CD8-positive, alpha-beta memory T cell (primary cell): ENCODE measurements at places on chromosomes 5 and 9. TPM values are rescaled to one million over a fixed set of nuclear protein-coding genes. Genes with fewer than 3 reads are reported as not detected.
A peak's percentile ranks its signal among the peaks of the same experiment; 100 is the strongest.

ESM1 gene
- total RNA-seq: 0.20 TPM

- no peaks in the 10 kb centered on the region for H3K27me3 ChIP-seq
- no peak overlapping the region for H3K4me3 ChIP-seq
- H3K36me3 ChIP-seq: no peaks in the 10 kb centered on the region
- no peak for DNase-seq
- peaks cover 13% of the 10 kb centered on the region for H3K4me1 ChIP-seq
These were observed 38.2 kb upstream of the DMXL1 start for GRCh38 chr5:119032656-119033055.

DNA sequence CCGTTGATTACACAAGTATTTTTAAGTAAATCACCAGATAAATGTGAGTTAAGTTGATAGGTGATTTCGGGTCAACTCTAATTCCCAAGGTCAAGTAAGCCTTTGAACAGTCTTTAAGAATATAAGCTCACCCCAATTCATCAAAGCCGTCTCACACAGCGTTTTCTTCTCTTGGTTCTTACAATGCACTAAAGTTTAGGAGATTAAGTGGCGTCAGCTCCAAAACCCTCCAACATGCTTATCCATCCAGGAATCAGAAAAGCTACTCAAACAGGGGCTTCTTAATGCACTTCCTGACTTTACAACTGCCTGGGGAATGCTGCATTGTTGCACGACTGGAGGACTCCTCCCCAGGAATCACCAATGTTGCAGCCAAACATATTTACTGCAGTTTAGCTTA is 206.2 kb upstream of the EFNA5 start:
- no peak overlapping the region for H3K4me3 ChIP-seq
- no peak overlapping the region for H3K27ac ChIP-seq
- DNase-seq: no peak
- no peaks in the 10 kb centered on the region for H3K4me1 ChIP-seq
- H3K27me3 ChIP-seq: no peaks in the 10 kb centered on the region

DNA sequence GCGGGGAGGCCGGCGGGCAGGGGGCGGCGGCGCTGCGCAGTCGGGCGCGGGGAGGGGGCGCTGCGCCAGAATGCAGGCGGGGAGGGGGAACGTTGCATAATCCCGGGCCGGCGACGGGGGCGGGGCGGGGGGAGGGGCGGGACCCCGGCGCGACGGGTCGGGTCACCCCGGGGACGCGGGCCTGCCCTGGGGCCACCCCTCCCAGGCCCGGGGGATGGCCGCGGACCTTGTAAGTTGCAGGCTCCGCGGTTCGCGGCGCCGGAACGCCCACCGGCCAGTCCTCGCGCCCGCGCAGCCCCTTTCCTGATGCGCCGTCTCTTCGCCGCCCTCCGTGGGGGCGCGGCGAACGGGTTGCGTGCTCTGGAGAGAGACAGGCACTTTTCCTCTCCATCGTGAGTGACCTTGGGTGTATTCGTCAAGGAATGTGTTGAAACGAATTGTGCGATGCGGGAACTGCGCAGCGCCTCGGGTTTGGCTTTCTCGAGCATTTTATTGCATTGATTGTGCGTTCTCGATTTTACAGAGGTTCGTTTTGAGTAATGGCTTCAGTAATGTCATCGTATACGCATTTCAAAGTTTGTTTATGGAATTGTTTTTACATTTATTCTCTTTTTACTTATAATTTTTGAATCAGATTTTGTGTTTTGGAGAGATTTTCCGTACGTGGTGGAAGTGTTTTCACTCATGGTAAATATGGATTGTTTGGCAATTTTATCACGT is 802 bp downstream of the SPIN1 start:
- peak overlapping the region; percentile 76 for H3K4me3 ChIP-seq
- peak overlapping the region; percentile 45 for H3K27ac ChIP-seq
- peaks cover 10% of the 10 kb centered on the region for H3K4me1 ChIP-seq
- peak; percentile 52 for DNase-seq

DNA sequence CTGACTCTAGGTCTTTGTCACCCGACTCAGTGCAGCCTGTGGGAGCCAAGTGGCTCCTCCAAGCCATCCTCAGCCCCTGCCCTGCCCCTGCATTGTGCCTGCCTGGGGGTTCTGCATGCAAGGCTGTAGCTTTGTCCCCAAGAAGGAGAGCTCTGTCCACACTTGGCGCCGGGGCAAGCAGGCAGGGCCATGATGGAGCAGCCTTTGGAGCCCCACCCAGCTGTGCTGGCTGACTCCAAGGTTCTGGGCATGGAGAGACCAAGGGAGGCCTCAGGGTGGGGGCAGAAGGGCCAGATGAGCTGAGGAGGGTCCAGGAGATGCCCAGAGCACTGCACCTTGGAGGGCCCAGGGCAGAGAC is 226.2 kb downstream of the CACNA1B start:
- no peak overlapping the region for H3K4me3 ChIP-seq
- no peaks in the 10 kb centered on the region for H3K4me1 ChIP-seq
- no peak for DNase-seq
- H3K27ac ChIP-seq: no peak overlapping the region
- H3K36me3 ChIP-seq: no peaks in the 10 kb centered on the region

- H3K27ac ChIP-seq: no peak overlapping the region
- H3K27me3 ChIP-seq: no peaks in the 10 kb centered on the region
- no peak for DNase-seq
- H3K36me3 ChIP-seq: no peaks in the 10 kb centered on the region
- no peak overlapping the region for H3K4me3 ChIP-seq
These were observed 254.3 kb downstream of the CDH12 start for GRCh38 chr5:22598796-22599195.

- no peak for DNase-seq
- no peak overlapping the region for H3K27ac ChIP-seq
- H3K4me3 ChIP-seq: no peak overlapping the region
- H3K36me3 ChIP-seq: no peaks in the 10 kb centered on the region
These were observed 17.2 kb downstream of the CENPP start for GRCh38 chr9:92342825-92343488.

- H3K27me3 ChIP-seq: no peaks in the 10 kb centered on the region
- no peak overlapping the region for H3K4me3 ChIP-seq
- no peaks in the 10 kb centered on the region for H3K36me3 ChIP-seq
- no peaks in the 10 kb centered on the region for H3K4me1 ChIP-seq
- no peak for DNase-seq
- no peak overlapping the region for H3K27ac ChIP-seq
These were observed 182.5 kb downstream of the NTRK2 start for GRCh38 chr9:84851935-84852585.
